WERI-Rb-1 (cell line): ENCODE measurements at places on chromosomes 3 and 15.

DNA sequence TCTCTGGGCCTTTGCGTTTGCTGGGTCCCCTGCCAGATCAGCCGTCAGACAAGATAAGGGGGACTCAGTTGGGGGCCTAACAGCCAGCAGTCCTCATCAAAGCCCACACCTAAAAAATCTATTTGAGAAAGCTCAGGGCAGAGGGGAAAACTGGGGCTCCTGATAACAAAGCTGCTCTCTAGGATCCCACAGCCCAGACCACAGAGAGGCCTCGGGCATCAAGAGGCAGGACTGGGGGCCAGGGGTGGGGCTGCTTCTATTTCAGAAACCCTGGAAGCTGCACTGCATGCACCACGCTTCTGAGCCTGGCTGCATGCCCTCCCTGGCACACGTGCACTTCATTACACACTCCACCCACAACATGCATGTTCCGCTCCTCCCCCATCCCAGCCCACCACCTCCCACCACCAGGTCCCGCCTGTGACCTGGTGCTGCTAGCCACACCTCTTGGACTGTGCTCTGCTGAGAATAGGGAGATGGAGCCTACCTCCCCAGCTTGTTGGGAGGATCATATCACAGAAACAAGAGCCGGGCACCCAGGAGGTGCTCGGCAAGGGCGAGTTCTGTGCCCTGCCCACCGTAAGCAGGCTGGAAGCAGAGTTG is 26.6 kb downstream of the FBLN2 start:
- no peak for DNase-seq

DNA sequence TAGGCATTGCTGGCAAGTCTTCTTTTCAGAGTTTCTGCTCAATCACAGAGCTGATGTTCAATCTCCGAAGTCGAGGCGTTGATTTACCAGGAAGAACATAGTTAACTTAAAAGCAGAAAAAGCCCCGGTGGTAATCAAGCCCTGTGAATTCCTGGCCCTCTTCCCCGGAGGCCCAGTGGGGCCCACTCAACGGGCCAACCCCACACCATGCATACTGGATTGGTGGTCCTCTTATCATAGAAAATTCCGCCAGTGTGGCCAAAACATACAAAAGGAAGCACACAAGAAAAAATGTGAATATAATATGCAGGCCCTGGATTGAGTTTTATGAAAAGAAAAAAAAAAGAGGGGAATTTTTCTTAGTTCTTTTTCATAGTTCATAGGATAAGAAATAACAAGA is 873.0 kb upstream of the NR2F2 start:
- no peak for DNase-seq

GRCh38 chr3:43792904-43793303 is 102.2 kb downstream of the ABHD5 start:
- DNase-seq: no peak

DNA sequence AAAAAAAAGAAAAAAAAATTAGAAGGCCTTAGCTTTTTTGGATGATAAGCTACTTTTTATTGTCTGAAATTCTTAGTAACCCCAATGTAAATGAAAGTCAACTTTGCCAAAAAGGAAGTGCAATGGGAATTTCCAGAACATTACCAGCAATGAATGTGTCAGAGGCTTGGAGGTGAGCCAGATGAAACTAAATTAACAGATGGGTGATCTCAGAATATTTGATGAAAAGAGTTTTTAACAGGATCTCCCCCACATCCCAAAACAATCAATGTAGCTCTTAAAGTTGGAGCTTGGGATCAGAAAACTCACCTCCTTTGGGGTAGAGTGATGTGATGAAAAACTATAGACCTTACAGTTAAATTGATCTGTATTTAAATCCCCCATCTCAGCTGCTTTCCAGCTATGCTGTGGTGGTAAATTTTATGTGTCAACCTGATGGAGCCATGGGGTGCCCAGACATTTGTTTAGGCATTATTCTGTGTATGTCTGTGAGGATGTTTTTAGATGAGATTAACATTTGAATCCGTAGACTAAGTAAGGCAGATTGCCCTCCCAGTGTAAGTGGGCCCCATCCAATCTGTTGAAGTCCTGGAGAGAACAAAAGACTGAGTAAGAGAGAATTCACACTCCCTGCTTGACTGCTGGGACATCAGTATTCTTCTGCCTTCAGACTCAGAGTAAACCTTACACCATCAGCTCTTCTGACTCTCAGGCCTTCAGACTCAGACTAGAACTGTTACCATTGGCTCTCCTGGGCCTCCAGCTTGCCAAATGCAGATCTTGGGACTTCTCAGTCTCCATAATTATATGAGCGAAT is 84.3 kb upstream of the TNFSF10 start:
- DNase-seq: peak; percentile 21

DNA sequence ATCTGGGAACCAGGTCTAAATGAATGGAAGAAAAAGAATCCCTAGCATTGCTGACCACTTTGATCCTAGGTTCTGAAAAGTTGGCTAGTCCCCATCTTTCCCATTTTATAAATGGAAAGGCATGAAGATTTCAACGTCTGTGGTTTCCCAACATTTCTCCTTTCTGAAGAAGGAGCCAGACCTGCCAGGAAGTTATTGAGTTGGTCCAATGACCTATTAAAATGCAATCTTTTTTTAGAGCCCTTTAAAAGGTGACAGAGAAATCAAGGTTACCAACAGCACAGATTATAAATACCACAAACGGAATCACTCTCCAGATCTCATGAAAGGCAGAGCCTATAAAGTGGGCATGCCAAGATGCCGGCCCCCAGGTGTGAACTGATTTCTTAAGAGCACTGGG is 505.6 kb upstream of the THBS1 start:
- no peak for DNase-seq

DNA sequence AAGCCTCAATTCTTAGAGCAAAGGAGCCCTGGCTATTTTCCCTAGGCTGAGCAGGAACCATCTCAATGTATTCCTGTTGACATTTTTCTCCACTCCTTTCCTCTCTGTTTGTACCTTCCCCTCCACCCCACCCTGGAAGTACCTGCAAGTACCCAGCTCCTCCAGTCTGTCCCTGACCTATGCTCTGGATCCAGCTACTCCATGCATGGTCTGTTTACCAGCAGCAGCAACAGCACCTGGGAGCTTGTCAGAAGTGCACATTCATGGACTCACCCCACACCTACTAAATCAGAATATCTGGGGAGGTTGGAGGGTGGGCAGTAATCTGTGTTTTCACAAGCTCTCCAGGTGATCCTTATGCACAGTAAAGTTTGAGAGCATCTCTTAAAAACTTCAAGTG is 240.7 kb upstream of the UMPS start:
- no peak for DNase-seq

DNA sequence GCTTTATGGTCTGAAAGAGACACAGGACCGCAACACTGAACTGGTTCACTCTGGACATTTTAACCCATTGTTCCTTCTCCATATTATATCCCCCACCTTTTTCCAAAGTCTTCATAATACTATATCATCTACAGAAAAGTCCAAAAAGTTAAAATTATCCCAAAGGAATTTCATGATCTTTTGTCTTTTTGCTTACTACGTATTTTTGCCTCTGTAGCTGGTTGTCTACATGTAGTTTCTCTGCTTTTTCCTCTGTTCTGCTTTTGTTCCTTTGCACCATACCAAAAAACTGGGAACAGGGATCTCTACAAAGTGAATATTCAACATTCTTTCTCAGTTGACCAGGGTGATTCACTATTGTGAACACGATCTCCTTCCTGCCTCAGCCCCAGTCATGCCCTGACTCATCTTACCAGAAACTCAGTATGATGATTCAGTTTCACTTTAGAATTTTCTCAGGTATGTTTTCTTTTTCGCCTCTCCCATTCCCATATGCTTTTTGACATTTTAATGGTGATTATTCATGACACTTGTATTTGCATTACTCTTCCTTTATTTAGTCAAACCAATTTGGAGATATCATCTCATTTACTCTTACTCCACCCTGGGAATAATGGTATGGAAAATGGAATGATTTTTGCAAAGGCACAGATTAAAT is 14.5 kb downstream of the EMC4 start:
- DNase-seq: no peak
